ENCODE measurements at places on chromosomes 16 and 17.

DNA sequence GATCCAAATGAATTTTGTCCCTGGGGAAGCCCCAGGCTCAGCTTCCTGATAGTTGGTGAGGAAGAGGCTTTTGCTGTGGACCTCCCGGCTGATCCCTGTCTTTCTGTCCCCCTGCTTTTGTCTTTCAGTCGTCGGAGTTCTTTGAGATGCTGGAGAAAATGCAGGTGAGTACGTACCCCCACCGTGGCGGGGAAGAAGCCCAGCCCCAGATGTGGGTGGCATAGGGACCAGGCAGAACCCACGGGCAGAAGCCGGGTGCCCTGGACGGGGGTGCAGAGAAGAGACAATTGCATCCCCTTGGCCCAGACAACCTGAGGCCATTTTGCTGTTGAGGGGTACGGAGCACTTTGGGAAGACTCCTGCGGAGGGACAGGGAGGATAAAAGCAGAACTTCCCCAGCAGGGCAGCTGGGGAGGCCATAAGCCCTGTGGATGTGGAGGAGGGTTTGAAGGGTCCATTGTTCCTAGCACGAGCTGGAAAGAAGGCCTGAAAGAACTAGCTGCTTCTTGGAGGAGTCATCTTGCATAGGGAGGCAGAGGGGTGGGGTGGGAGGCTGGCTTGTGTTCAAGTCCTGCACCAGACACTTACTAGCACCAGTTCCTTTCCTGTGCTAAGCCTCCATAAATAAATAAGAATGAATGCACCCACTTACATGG, 105.6 kb downstream of the OR1D5 start:
- peak; percentile 14 for DNase-seq

DNA sequence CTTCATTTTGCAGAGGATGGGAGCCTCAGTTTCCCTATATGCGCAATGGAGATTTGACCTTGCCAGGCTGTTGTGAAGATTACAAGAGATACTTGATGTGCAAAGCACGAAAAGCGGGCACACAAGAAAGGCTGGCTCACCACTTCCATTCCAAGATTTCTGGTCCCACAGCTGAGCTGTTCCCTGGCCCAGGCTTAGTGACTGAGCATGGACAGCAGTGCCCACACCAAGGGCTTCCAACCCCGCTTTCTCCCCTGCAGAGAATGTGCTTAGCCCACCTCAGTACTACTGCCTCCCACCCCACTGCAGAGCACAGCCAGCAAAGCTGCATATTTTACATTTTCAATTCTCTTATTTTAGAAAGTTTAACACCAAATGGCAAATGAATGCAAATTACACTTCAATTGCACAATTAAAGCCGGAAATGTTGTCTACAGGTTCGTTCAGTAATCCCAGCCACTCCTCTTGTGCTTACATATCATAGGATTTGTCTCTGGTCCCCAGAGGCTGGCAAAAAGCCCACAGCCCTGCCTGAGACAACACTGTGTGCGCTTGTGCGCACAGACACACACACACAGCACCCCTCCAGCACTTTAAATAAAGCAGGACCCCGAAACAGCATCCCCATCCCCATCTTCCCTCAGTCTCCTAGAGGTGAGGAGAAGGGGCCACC, 51.8 kb downstream of the VAC14 start:
- DNase-seq = no peak

DNA sequence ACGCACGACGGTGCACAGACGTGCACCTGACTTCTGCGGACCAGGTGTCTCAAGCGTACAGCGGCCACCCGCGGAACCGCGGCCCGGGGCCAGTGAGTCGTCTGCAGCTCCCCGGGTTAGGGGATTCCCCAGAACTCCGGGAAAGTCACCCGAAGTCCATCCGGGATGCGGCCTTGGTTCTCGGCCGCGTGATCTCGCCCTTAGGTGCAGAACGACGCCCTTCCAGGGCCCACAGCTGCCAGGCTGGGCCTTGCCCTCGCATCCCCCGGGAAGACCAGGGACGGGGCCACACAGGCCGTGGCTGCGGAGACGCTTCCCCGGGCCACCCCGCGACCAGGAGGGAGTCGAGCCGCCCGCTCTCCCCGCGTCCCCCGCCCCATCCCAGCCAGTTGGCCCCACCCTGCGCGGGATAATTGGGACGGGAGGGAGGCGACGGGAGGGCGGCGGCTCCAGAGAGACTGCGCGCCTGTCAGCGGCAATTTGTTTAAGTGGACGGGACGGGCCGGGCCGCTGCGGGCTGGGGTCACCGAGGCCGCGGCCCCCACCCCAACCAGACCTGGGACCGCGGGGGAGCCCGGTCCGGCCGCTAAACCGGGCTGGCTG, 3.6 kb upstream of the TBX2 start:
- DNase-seq = no peak

DNA sequence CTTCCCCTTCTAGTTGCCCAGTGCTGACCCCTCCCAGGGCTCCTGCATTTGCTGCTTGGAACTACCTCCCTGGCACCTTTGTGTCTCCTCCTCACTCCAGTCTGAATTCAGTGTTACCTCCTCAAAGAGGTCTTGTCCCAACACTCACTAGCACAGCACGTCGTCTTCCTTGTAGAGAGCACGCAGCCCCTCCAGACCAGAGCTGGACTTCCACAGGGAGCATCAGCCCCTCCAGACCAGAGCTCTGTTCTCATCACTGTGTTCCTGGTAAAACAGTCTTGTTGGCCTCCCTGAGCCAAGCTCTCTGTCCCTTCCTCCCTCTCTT, 27.8 kb upstream of the MGAT5B start:
- DNase-seq = no peak

GRCh38 chr16:64094181-64094965, 1027.5 kb downstream of the CDH11 start:
- DNase-seq = no peak
